SK-N-SH (cell line): ENCODE measurements at places on chromosomes 4 and X.
A peak's percentile ranks its signal among the peaks of the same experiment; 100 is the strongest.

GRCh38 chr4:25788703-25789238, 74.0 kb downstream of the SEL1L3 start:
- no peak overlapping the region for H3K27ac ChIP-seq
- H3K36me3 ChIP-seq, result no peaks in the 10 kb centered on the region
- DNase-seq, result no peak
- H3K27me3 ChIP-seq, result no peaks in the 10 kb centered on the region

DNA sequence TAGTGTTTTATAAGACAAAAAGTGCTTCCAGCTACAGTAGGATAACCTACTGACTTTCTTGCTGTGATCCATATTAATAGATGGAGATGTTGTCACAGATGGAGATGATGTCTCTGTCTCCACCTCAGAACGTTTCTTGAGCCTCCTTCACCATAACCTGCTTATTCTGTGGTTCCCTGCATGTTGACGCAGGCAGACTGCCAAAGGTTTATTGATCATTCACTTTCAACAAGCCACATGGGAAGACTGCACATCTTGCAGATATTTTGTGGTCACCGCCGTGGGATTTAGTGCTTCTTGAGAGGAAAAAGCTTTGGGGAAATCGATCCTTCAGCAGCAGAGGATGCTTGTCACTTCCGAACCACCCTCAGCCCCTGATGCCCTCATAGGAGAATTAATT, 943.0 kb upstream of the PRKX start:
- no peaks in the 10 kb centered on the region for H3K4me1 ChIP-seq
- no peak overlapping the region for H3K27ac ChIP-seq
- H3K36me3 ChIP-seq, result no peaks in the 10 kb centered on the region
- H3K27me3 ChIP-seq, result no peaks in the 10 kb centered on the region
- H3K4me3 ChIP-seq, result no peak overlapping the region

DNA sequence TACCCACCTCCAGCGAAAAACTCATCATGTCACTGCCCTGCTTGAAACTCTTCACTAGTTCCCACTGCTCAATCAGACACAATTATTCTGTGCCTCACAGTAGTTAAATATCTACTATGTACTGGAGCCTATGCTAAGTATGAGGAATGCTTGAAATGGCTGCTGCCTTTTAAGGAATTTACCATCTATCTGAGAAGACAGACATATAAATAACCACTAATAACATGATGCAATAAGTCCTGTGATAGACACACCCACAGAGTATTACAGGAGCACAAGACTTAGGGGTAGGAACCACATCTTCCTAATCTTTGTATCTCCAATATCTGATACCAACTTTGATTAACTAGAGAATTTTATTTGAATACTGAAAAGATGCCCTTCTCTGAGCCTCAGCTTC, 21.1 kb downstream of the SLC25A53 start:
- DNase-seq, result no peak
- no peaks in the 10 kb centered on the region for H3K4me1 ChIP-seq
- no peak overlapping the region for H3K27ac ChIP-seq
- peaks cover 1% of the 10 kb centered on the region for H3K36me3 ChIP-seq

GRCh38 chr4:114401483-114401882, 197.1 kb upstream of the UGT8 start:
- H3K36me3 ChIP-seq, result no peaks in the 10 kb centered on the region
- no peaks in the 10 kb centered on the region; the same call in 1 of the 2 replicates for H3K27me3 ChIP-seq
- no peak overlapping the region for H3K27ac ChIP-seq
- H3K4me3 ChIP-seq, result no peak overlapping the region
- DNase-seq, result no peak
- H3K4me1 ChIP-seq, result no peaks in the 10 kb centered on the region

DNA sequence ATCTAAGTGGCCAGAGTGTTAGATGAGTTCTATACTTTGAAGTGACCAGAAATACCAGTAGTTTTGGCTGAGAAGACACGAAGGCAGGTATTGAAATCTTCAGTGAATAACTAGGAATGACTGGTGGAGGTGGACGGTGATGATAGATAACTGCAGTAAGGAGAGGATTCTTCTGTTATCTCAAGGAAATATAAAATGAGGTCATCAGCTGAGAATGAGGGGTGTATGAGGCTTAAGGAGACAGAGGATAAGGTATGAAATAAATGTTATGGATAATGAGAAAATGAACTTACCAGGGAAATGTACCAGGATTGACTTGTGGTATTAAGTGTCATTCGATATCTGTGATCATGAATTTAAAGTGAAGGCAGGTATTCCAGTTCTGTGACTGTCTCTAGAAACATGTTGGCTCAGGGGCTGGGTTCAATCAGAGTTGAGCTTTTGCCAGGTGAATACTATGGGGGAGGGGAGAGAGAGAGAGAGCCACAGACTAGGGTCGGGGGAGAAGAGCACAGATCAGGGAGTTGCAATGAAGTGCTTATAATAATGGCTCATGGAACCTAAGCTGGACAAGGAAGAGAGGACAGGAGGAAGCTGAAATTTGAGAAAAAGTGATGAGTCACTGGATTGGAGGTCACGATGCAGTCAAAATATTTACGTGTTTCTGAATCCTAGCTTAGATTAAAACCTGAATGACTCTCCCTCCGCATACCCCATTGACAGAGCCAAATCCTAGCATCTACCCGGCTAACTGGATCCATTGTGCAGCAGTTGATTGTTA, 37.5 kb upstream of the BRS3 start:
- H3K27ac ChIP-seq, result no peak overlapping the region
- H3K27me3 ChIP-seq, result no peaks in the 10 kb centered on the region
- no peaks in the 10 kb centered on the region for H3K4me1 ChIP-seq
- no peaks in the 10 kb centered on the region for H3K36me3 ChIP-seq
- no peak overlapping the region for H3K4me3 ChIP-seq

GRCh38 chr4:186743261-186743660, 19.6 kb upstream of the FAT1 start:
- H3K27ac ChIP-seq, result no peak overlapping the region
- no peaks in the 10 kb centered on the region for H3K4me1 ChIP-seq
- H3K27me3 ChIP-seq, result no peaks in the 10 kb centered on the region
- no peaks in the 10 kb centered on the region for H3K36me3 ChIP-seq
- no peak overlapping the region for H3K4me3 ChIP-seq

DNA sequence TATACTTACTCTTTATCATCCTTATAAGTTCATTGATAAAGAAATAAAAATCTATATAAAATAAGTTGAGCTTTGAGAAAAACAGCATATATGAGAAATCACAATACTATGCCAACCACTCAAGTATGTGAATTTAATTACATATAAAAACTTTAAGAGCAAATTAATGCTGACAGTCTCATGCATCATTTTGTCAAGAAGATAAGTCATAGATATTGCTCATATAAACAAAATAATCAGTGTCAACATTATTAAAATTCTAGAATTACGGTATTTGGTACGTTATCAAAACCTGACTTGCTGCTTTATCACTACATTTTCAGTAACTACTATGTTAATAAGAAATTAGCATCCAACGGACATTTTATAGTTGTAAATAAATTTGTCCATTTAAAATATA, 111.2 kb downstream of the FBXO8 start:
- no peak for DNase-seq
- H3K4me3 ChIP-seq, result no peak overlapping the region
- H3K27ac ChIP-seq, result no peak overlapping the region
- no peaks in the 10 kb centered on the region for H3K27me3 ChIP-seq
- peaks cover 6% of the 10 kb centered on the region for H3K4me1 ChIP-seq

- DNase-seq, result no peak
- no peak overlapping the region for H3K27ac ChIP-seq
- peaks cover 7% of the 10 kb centered on the region for H3K27me3 ChIP-seq
- H3K4me3 ChIP-seq, result no peak overlapping the region
These were observed 14.7 kb upstream of the PDE6B start for GRCh38 chr4:610411-611261.

DNA sequence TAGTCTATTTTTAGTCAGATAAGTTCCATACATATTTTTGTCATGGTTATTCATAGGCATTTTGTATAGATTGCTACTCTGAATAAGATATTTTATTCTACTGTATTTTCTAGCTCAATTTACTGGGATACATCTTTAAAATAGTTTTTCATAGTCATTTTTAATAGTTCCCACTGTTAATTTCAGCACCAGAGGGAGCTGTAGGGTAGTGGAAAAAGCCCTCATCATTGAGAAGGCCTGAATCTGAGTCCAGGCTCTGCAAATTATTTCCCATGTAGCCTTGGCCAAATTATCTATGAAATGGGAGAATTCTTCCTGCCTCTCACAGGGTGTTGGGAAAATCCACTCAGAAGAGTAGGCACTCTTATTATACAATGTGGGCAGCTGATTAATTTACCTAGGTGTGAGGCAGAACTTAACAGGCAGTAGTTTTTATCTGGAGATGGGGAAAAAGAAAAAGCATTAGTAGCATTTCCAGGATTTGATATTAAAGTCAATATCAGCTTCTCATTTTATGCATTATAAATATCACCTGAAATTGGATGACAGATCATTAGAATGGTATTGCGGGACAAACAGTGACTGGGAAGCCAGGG, 102.9 kb upstream of the PAQR3 start:
- H3K4me3 ChIP-seq, result no peak overlapping the region
- H3K27ac ChIP-seq, result no peak overlapping the region
- peak; percentile 46 for DNase-seq
- peaks cover 8% of the 10 kb centered on the region for H3K4me1 ChIP-seq
- H3K27me3 ChIP-seq, result no peaks in the 10 kb centered on the region

GRCh38 chrX:24117258-24117657, 32.3 kb upstream of the ZFX start:
- H3K36me3 ChIP-seq, result no peaks in the 10 kb centered on the region
- no peaks in the 10 kb centered on the region; the same call in 1 of the 2 replicates for H3K4me1 ChIP-seq
- no peak for DNase-seq
- H3K27ac ChIP-seq, result peak overlapping the region; percentile 23; the same call in 1 of the 2 replicates
- no peak overlapping the region for H3K4me3 ChIP-seq

- H3K4me1 ChIP-seq, result no peaks in the 10 kb centered on the region
- peaks cover 20% of the 10 kb centered on the region for H3K36me3 ChIP-seq
- no peak overlapping the region for H3K27ac ChIP-seq
These were observed 29.3 kb downstream of the FAM199X start for GRCh38 chrX:104195489-104196084.

DNA sequence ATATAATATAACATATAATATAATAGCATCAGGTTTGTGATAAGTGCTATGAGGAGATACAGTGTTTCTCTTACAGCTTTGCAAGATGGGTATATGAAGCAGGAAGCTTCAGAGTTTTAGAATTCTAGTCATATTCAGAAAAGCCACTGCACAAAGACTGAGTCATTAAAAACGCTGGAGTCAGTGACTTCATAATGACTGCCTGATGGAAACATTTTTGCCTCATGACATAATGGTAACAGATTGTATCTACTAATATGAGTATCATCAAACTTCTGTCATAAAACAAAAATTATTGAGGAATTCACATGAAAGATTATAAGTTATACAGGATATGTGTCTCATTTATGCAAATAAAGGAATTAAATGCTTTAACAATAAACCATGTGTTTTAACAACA, 46.8 kb downstream of the EPHA5 start:
- H3K4me3 ChIP-seq, result no peak overlapping the region
- H3K36me3 ChIP-seq, result no peaks in the 10 kb centered on the region
- H3K27ac ChIP-seq, result no peak overlapping the region
- H3K27me3 ChIP-seq, result no peaks in the 10 kb centered on the region

- no peaks in the 10 kb centered on the region; the same call in 1 of the 2 replicates for H3K27me3 ChIP-seq
- DNase-seq, result no peak
- H3K4me3 ChIP-seq, result peak overlapping the region; percentile 71
- no peaks in the 10 kb centered on the region; the same call in 1 of the 2 replicates for H3K4me1 ChIP-seq
- H3K27ac ChIP-seq, result no peak overlapping the region
These were observed 939 bp downstream of the PDK3 start for GRCh38 chrX:24466025-24466424.

GRCh38 chrX:30253257-30253656, 6.3 kb downstream of the MAGEB1 start:
- no peaks in the 10 kb centered on the region; the same call in none of the 2 replicates for H3K27me3 ChIP-seq
- no peak overlapping the region for H3K4me3 ChIP-seq
- no peak for DNase-seq
- no peak overlapping the region for H3K27ac ChIP-seq
- no peaks in the 10 kb centered on the region for H3K4me1 ChIP-seq
- no peaks in the 10 kb centered on the region for H3K36me3 ChIP-seq

DNA sequence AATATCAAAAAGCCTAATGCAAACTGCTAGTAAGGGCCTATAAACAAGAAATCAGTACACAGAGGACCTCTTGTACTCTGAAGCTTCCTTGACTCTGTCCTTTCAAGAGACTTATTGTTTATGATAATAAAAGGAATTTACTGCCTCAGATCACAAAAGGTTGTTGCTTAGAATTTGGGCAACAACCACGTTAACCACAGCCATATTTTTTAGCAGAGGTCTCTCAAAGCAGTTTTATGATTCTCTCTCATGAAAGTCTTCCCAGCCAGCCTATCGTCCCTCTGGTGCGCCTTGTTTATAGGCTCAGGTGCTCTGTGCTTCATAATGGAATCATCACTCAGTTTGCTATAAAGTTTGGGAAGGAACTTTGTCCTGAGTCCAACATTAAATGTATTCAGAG, 270.6 kb downstream of the RCHY1 start:
- H3K36me3 ChIP-seq, result no peaks in the 10 kb centered on the region
- H3K4me3 ChIP-seq, result no peak overlapping the region
- no peaks in the 10 kb centered on the region for H3K4me1 ChIP-seq
- no peak overlapping the region for H3K27ac ChIP-seq

DNA sequence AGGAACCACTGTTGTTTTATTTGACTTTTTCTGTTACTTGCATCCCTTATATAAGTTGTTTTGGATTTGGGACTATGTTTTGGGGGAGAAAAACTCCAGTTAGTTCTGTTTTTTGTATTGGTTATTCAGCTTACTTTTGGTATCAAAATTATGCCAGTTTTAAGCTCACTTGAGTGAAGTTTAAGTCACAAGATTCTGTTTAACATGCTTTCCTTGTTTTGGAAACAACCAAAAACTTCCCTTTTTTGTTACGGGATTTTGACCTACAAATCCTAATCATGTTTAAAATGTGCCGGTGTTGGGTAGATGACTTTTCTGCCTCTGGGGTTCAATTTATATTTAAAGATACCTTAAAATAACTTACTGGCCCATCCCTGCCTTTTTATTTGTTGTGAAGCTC, 36.0 kb downstream of the CCNI start:
- H3K4me1 ChIP-seq, result peaks cover 6% of the 10 kb centered on the region; the same call in 1 of the 2 replicates
- peaks cover 53% of the 10 kb centered on the region for H3K36me3 ChIP-seq
- H3K4me3 ChIP-seq, result no peak overlapping the region
- H3K27me3 ChIP-seq, result no peaks in the 10 kb centered on the region
